ENCODE measurements at places on chromosomes 2 and 18.

GRCh38 chr2:83844490-83844889 lies 614.6 kb downstream of the SUCLG1 start:
- DNase-seq = no peak

DNA sequence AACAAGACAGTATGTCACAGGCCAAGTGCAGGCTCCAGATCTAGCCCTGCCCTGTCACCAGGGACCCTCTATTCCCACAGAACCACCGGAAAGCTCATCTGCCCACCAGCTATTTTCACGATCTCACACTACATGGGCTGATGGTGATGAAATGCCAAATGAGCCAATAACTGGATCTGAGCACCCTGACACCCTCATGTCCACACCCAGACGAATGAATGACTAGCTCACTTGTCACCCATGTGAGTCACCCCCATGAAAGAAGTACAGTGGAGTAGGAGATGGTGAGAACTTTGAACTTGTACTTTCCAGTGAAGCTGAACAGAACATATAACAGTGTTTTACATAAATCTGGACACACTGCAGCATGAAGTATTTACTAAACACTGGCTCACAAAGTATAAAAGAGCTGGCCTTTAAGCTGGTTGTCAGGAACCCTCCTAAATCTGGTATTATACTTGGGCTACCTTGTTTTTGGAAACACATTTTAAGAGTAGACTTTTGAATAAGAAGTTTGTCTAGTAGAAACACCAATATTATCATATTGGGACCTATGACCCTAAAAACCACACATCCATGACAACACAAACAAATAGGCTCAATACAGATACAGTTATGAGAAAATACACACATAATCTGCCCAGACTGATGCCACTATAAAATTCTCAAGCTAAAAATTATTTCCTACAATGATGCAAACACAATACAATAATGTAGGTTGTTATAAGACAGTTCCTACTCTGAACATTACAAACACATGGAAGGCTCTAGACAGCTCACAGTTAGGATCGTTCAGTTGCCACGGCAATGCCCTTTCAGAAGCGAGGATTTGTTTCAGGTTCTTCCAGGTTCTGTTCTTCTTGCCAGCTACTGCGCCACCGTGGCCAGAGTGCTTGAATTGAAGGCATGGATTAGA lies 19.0 kb downstream of the INO80C start:
- DNase-seq = no peak

- no peak for DNase-seq
Measured at GRCh38 chr18:456361-457139, 44.0 kb downstream of the COLEC12 start.

DNA sequence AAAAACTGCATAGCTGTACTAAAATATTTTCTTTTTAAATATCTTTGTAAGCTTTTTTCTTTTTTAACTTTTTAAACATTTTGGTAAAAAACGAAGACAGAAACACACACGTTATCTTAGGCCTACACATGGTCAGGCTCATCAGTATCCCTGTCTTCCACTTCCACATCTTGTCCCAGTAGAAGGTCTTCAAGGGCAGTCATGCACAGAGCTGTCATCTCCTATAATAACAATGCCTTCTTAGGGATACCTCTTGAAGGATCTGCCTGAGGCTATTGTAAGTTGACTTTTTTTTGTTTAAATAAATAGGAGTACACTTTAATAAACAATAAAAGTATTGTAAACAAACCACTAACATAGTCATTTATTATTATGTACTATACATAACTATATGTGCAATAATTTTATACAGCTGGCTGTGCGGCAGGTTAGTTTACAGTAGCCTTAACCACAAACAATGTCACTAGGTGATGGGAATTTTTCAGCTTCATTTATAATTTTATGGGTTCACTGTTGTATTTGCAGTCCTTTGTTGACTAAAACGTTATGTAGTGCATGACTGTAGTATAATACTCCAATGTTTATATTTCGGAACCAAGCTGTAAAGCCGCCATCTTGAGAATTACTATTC lies 124.4 kb downstream of the MAP4K4 start:
- no peak for DNase-seq

DNA sequence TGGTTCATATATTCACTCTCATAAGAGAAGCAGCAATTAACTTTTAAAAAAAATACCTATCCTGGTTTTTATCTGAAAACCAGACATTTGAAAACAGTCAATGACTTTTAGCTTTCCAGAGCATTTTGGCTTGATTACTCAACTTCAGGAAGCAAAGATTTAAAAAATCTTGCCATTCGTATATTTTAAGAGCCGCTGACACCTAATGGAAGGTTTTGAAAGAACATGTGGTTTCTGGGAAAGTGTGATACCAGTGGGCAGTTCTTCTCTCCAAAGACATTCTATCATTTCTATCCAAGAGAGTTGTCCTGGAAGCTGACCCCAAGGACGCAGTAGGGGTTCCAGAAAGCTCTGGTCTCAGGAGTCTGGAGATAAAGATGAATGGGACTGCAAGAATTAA lies 234.7 kb downstream of the TTC32 start:
- DNase-seq = no peak

DNA sequence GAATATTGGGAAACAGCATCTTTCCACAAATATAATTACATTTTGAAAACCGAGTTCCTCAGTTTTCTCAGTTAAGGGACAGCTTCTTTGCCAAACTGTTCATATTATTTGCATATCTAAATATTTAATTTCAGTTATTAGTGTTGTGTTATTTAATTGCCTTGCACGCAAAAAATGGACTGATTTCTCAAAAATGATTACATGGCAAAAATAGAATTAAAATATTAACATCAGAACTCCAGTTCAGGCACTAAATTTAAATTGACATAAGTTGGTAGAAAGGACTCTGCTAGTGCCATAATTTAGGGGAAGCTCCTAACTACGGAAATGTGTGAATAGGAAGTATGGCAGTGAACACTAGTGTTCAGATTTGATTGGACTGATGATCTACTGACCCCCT lies 209.6 kb downstream of the PARD3B start:
- no peak for DNase-seq

- no peak for DNase-seq
Measured at GRCh38 chr2:239122421-239123110, 274.7 kb downstream of the TWIST2 start.

- no peak for DNase-seq
Measured at GRCh38 chr2:198113316-198113715, 308.9 kb downstream of the PLCL1 start.

GRCh38 chr18:7824970-7825369 lies 257.9 kb downstream of the PTPRM start:
- DNase-seq = no peak

DNA sequence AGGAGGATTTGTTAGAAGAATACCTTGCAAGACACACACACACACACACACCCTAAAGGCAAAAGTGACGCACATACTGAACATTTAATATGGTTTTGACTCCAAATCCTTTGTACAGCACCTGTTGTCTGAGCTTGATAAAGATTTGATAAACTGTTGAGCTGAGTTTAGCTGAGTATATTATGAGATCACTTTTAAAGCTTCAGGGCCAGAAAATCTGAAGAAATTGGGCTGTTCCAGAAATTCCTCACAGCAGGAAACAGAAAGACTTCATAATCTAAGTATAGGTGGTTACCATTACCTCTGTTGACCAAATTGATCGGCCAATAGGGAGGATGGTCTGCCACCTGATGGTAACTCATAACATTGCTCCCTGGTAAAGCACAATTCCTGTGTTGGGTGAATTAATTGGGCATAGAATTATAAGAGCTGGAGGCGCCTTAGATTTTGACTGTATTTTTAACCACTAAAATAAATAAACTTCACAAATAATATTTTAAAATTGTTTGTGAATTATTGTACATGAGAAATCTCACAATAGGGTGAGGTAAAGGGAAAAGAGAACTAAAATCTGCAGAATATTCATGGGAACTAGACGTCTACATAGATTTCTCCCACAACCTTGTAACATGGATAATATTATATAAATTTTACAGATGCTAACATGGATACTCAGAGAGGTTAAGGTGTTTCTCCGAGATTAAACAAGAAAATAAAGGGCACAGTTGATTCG lies 21.8 kb upstream of the RPIA start:
- no peak for DNase-seq

GRCh38 chr2:127170021-127170420 lies 50.1 kb downstream of the CYP27C1 start:
- DNase-seq = no peak

GRCh38 chr2:36246320-36246990 lies 109.1 kb upstream of the CRIM1 start:
- no peak for DNase-seq

- DNase-seq = peak; percentile 10
Measured at GRCh38 chr18:35581898-35582641, 530 bp downstream of the GALNT1 start.

- DNase-seq = no peak
Measured at GRCh38 chr2:65701191-65701590, 268.8 kb upstream of the SPRED2 start.

GRCh38 chr2:171846894-171847293 lies 47.1 kb downstream of the SLC25A12 start:
- no peak for DNase-seq

DNA sequence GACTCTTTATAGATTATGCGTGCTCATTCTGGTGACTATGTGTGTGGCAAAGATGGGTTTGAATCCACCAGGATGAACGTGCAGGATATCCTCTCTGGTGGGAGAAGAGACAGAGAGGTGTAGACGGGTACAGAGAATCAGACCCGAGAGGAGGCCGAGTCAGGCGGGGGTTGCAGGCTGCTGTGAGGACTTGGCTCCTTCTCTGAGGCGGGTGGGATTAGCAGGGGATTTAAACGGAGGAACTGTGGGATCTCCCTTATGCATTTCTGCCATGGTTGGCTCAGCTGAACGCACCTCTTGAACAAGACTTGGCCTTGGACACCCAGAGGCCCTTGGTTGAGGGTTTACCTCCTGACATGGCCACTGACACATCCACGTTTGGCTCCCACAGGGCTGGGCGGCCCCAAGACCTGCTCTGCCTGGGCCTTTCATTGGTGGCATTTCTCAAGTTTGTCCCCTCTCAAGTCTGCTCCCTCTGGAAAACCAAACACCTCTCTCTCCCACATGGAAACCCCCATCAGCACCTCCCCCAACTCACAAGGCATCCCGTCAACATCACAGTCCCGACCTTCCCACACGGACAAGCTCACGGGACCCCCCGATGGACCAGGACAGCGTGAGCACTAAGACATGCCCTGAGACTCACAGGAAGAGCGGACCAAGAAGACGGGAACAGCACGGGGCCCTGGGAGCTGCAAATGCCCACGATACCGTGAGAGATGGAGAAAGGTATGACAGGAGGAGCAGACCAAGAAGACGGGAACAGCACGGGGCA lies 158.3 kb downstream of the RTP5 start:
- DNase-seq = no peak

- no peak for DNase-seq
Measured at GRCh38 chr2:62297624-62298010, 101.7 kb downstream of the B3GNT2 start.

- DNase-seq = no peak
Measured at GRCh38 chr2:138559641-138560040, 58.1 kb downstream of the SPOPL start.

DNA sequence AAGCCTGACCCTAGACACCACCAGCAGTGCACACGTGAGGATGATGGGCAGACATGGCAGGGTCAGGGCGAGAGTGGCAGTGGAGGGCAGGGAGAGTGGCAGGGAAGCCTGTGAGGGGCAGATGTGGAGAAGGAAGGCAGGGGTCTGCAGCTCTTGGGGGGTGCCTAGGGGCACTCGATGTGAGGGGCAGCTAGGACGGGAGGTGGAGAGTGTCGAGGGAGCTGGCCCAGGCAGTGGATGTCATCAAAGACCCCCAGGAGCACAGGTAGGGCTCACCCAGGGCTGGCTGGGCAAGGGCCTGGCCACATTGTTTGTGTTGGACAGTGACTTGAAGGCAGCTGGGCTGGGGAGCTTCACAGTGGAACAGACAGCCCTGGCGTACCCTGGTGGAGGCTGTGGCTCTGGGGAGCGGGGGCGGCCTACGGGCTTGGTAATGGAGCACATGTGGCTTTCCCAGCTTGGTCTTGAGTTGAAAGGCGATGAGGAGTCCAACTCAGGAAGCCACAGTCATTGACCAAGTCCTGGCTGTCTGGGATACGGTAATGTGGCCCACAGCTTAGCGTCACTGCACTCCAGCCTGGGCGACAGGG lies 87.1 kb downstream of the RTP5 start:
- DNase-seq = no peak

DNA sequence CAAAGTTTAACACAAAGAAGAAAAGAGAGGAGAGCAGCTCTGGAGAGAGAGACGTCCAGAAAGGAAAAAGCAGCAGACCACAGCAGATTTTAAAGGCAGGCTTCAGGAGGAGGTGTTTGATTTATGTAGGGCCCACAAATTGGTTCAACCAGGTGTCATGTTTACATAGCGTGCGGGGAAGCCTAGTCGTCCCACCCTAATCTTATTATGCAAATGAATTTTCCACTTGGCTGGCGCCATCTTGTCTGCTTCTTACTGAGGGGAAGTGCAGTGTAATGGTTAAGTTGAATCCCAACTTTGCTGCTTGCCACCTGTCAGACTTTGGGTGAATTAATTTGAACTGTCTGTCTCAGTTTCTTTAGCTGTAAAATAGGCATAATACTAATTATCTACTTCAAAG lies 282.4 kb upstream of the CYRIA start:
- no peak for DNase-seq

DNA sequence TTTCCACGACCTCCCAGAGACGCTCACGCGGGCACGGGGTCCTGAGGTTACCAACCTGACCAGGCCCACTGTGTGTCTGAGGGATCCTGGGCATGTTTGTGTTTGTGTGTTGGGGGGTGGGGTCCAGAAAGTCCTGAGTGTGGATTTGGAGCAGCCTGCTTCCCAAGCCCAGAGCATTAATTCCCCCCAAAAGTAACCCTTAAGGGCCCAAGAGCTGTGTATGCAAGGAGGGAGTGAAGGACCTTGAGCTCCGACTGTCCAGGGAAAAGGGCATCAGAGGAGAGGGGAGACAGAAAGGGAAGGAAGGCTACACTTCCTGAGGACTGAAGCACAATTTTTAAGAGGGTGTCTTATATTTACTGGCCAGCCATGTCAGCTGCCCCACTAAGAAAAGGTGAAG lies 5.2 kb upstream of the SIX3 start:
- DNase-seq = no peak

DNA sequence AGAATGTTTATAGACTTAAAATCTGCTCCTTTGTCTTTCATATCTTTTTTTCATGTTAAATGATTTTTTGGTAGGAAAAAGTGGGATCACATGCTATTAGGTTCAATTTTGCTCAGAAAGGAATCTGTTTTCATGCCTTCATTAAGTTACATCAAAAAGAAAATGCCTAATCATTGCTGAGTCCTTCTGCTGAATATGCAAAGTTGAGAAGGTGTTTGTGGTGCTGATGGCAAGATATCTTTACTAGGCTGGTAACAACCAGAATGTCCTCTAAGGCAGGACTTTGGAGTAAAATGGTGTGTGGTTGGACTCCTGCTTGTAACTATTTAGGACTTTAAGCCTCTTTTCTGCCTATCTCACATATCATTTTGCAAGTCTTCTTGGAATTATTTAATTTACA lies 88.3 kb downstream of the TRIB2 start:
- DNase-seq = no peak

GRCh38 chr2:32841931-32842898 lies 104.5 kb upstream of the LTBP1 start:
- no peak for DNase-seq

- no peak for DNase-seq
Measured at GRCh38 chr2:240856151-240856980, 12.3 kb upstream of the AGXT start.

All from activated CD4-positive, alpha-beta T cell treated with anti-CD3 and anti-CD28 coated beads, Interleukin-2, amount 50 U/mL, for 1 hour (primary cell).